ENCODE measurements at places on chromosomes 16 and 17.
A peak's percentile ranks its signal among the peaks of the same experiment; 100 is the strongest.

GRCh38 chr16:24427840-24428239, 111.5 kb upstream of the RBBP6 start:
- DNase-seq = no peak

- DNase-seq = no peak
Observed at GRCh38 chr16:60636117-60636516, 1400.1 kb downstream of the CDH8 start.

DNA sequence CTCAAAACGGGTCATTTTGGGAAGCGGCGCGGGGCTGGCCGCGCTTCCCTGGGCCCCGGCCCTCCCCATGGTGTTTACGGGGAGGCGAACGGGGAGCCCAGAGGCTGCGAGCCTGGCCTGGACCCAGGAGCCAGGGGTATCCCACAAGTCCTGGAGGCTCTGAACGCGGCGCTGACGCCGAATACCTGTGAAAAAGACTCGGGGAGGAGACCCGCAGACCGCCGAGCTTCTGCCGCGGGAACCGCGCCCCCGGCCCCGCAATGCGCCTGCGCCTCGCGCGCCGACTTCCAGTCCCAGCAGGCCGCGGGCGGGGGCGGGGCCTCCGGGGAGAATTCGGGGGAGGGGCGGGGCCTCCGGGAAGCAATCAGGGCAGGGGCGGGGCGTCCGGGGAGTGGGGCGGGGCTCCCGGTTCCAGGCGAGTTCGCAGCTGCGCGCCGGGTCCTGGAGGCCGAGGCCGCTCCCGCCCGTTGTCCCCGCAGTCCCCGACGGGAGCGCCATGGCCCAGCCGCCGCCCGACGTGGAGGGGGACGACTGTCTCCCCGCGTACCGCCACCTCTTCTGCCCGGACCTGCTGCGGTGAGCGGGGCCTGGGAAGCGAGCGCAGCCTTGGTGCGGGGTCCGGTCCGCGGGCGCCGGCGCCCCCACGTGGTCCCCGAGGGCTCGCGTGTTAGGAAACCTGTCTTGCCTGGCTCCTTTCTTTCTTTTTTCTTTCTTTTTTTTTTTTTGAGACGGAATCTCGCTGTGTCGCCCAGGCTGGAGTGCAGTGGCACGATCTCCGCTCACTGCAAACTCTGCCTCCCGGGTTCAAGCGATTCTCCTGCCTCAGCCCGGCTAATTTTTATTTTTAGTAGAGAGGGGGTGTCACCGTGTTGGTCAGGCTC, at the start of gene DECR2:
Gene DECR2, plus strand, starts transcription at position 418 of the 881 bp plus-strand sequence. Its CDS starts 79 bp downstream, at position 497.
- DNase-seq = peak; percentile 89

DNA sequence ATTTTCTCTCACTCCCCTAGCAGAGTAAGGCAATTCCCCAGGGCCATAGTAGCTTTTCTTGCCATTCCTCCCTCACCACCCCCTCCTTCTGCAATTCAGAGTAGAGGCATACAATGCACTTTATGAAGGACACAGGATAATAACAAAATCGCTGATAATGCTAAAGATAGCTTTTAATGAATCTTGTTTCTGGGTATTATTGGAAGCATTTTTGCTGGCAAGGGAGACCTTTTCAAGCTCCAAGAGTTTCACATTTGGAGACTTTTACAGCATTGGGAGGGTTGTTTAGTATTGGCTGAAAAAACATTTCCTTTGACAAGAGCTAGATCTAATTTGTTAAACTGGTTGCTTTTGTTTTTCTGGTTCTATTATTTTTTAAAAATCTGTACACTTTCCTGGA, 573.0 kb upstream of the C16orf82 start:
- DNase-seq = no peak

DNA sequence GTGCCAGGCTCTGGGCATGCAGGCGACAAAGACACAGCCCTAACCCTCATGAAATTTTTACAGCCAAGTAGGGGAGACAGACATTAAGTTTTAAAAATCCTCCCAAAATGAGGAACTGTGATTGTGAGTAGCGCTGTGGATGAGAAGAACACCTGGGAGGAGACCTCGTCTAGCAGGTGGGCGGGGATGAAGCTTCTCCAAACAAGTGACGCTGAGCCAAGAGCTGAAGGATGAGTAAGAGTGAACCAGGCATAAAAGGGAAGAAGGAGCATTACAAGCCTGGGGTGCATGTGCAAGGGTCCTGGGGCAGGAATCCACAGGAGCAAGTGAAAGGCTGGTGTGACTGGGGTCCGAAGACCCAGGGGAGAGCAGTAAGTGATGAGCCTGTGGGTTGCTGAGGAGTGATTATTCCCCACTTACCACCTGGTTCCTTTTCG, 149.4 kb upstream of the HS3ST2 start:
- DNase-seq = no peak

DNA sequence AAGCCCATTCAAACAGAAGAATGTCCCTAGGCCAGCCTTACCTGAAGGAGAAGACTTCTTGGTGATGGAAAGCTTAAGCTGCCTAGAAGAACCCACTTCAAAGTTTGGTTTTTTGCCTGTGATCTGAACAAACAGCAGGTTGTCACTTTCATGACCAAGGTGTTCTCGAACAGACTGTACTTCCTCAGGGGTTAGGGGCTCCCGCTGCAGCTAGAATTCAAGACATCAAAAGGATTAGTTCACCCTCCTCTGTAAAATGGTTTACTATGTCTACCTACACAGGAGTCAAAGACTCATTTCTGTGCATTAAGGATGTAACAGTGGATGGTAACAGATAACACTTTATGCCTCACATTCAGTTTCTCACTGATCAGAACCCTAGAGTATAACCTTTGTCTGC, 13.2 kb downstream of the CIAPIN1 start:
- no peak for DNase-seq

DNA sequence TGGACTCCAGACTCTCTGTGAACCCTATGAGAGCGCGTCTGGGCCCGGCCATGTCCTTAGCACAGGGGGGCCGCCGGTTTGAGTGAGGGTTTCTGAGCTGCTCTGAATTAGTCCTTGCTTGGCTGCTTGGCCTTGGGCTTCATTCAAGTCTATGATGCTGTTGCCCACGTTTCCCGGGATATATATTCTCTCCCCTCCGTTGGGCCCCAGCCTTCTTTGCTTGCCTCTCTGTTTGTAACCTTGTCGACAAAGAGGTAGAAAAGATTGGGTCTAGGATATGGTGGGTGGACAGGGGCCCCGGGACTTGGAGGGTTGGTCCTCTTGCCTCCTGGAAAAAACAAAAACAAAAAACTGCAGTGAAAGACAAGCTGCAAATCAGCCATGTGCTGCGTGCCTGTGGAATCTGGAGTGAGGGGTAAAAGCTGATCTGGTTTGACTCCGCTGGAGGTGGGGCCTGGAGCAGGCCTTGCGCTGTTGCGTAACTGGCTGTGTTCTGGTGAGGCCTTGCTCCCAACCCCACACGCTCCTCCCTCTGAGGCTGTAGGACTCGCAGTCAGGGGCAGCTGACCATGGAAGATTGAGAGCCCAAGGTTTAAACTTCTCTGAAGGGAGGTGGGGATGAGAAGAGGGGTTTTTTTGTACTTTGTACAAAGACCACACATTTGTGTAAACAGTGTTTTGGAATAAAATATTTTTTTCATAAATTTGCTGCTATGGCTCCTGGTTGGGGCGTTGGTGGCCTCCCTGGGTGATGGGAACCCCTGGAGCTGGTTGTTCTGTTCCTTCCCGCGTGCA, 23.1 kb downstream of the STAT5A start:
- DNase-seq = peak; percentile 91

DNA sequence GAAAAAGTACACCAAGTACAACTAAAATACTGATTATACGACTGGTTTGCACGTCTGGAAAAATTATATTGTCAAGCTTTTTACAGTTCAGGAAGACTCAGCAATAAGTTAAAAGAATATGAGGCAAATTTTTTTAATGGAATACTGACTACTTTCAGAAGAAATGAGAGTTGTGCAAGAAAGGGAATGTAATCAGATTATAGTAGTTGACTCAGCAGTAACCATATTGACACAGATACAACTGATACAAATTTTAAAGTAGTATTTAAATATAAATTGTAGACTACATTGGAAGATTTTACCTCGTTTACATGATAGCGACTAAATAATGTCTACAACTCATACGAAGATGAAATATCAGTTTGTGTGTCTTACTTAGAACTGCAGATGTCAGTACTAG, 16.7 kb downstream of the ASGR2 start:
- no peak for DNase-seq

- DNase-seq = no peak
Observed at GRCh38 chr17:57313097-57313835, 56.9 kb downstream of the MSI2 start.

- no peak for DNase-seq
Observed at GRCh38 chr17:18968345-18968744, 16.4 kb downstream of the SLC5A10 start.

- no peak for DNase-seq
Observed at GRCh38 chr17:27776882-27777624, 23.3 kb downstream of the NOS2 start.

DNA sequence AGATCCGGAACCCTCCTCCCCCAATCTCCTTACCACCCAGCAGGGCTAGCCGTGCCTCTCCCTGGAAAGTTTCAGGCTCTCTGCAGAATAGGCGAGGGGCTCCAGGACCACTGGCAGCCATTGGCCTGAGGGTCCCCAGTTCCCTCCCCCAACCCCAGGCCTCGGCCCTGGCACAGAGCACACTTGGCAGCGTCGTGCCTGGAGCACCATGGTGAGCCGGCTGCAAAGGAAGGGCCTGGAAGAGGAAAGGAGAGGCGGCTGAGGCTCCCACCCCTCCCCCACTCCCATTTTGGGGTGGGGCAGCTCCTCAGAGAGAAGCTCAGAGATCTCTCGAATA, 369 bp upstream of the BTBD17 start:
- no peak for DNase-seq

DNA sequence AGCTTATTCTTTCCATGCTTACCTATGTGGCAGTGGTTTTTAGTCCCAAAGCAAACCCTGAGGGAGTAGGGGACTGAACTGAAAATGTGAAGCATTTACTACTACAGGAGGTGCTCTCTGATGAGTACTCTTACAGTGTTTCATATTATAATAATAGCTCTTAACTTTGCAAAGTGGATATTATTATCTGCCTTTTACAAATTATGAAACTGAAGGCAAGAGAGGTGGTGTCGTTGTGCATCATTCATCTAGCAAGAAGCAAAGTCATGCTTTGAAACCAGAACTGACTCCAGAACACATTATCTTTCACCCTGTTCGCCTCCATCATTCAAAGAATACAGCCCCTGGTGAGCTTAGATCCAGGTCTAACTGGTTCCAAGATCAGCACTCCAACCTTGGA, 8.2 kb upstream of the KCNH6 start:
- DNase-seq = no peak
